CD4-positive, alpha-beta T cell treated with Interleukin-6 for 4 hours (primary cell): ENCODE measurements at places on chromosomes 12 and 14.

GRCh38 chr12:70603044-70603443 lies 34.2 kb downstream of the PTPRB start:
- no peak for DNase-seq

DNA sequence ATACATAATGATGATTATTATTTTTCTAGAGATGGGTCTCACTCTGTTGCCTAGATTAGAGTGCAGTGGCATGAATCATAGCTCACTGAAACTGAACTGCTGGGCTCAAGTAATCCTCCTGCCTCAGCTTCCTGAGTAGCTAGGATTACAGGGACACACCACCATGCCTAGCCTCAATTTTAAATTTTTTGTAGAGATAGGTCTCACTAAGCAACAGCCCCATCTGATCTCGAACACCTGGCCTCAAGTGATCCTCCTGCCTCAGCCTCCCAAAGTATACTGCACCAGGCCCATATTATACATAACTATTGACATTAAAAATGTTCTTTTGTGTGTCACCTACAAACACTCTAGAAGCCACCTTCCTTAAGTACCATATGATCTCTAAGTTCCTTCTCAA lies 3.4 kb downstream of the TXNRD1 start:
- no peak for DNase-seq

DNA sequence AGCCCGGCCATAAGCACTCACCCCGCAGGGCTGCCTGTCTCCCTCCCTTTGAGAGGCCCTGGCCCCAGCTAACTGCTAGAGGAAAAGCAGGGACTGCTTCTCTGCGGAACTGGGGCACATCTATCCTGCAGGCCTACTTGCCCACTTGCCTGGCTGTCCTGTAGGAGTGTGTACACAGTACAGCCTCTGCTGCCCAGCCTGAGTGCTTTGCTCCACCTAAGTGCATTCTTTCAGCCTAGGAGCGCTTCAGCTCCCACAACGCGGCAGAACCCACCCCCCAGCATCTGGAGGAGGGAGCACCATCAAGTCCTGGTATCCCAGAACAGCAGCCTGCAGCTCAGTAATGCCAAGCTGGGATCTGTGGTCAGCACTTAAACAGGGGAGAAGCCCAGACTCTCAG lies 79.9 kb upstream of the CD163 start:
- DNase-seq: no peak

DNA sequence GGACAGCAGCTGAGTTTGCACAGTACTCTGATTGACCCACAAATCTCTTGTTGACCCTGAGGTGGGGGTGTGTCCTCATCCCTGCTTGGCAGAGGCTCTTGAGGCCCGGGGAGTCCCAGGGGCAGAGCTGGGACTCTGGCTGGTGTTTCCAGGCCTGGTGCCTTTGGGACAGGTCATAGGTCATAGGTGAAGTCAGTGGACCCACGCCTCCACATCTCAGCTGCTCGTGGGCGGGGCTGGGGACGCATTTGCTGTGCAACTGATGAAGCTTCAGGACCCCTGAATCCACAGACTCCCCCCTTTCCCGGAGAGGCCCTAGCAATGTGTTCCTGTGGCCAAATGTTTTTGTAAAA lies 408 bp upstream of the CACNA2D4 start:
- no peak for DNase-seq

GRCh38 chr12:92136965-92137721 lies 8.5 kb downstream of the BTG1 start:
- no peak for DNase-seq

DNA sequence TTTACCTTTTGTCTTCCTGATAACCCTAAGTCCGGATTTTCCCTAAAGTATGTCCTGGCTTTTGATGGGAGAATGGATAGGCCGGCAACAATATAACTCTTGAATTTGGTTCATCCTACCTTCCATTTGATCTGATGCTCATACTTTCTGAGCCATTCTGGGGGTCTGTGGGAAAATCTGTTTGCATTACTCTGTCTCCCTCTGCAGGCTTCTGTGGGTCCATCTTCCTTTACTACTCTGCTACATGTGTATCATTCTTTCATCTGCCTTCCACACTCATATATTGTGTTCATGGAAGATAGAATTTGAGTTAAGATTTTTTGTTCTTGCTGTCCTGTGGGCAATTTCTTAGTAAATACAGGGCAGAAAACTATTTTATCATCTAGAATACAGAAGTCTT lies 101.5 kb downstream of the NAV3 start:
- DNase-seq: no peak

DNA sequence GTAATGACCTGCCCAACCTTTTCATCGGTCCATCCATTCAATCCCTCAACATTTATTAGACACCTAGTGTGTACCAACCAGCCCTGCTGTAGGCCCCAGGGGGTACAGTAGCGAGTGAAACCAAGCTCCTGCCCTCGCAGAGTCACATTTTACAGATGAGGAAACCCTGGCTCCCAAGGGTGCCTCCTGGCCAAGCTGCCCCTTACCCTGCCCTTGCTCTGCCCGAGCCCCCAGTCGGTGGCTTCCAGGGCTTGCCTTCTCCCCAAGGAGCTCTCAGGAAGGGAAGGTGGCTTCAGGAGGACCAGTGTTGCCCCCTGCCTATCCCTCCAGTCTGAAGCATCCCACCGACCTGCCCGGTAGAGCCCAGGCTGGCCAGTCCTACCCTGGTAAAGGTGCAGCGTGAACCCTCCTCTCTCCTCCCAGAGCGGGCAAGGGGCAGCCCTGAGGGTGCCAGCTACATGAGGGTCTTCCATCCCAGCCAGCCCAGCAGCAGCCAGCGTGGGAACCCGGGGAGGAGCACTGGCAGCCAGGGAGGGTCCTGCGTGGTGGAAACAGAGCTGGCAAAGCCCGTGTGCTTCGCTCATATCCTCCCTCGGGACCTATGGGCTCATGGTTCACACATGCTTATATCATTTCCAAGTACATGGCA lies 670 bp upstream of the BEGAIN start:
- DNase-seq: no peak

DNA sequence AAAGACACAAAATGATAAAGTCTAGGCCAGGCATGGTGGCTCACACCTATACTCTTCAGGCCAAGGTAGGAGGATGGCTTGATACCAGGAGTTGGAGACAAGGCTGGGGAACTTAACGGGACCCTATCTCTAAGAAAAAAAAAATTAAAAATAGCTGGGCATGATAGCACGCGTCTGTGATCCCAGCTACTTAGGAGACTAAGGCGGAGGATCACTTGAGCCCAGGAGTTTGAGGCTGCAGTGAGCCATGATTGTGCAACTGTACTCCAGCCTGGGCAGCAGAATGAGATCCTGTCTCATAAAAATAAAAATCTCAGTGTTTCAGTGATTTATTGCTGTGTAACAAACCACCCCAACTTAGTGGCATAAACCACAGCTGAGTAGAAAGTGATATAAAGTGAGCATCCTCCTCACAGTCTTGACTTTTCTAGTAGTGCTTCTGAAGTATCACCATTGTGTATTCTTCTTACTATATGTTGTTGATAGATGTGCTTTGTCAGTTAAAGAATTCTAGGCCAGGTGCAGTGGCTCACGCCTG lies 10.6 kb upstream of the ATF1 start:
- no peak for DNase-seq

DNA sequence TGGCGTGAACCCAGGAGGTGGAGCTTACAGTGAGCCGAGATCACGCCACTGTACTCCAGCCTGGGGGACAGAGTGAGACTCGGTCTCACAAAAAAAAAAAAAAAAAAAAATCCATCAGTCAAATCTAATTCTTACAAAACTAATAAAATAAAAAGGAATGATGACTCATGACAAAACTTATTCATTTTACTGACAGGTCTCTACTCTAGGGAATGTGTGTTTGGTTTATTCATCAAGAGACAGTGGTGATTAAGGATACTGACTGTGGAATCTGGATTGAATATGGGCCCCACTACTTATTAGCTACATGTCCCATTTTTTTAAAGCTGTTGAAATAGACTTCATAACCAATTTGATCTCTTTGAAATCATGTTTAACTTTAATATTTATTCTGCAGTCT lies 29.3 kb upstream of the GAS2L3 start:
- no peak for DNase-seq

DNA sequence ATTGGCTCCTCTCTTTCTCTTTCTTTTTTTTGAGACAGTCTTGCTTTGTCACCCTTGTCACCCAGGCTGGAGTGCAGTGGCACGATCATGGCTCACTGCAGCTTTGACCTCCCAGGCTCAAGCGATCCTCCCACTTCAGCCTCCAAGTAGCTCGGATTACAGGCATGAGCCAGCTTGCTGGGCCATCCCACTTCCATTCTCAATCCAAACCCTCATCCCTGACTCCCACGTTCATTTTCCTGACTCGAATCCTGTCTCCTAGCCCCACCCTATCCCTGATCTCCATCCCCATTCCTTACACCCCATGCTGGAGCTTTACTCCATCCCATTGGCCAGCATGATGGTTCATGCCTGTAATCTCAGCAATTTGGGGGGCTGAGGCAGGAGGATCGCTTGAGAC lies 7.8 kb downstream of the SPRYD4 start:
- no peak for DNase-seq

- DNase-seq: no peak
Observed at GRCh38 chr12:119998471-119999245, 9.6 kb downstream of the BICDL1 start.

- DNase-seq: no peak
Observed at GRCh38 chr12:75854681-75855309, 176.8 kb downstream of the PHLDA1 start.

DNA sequence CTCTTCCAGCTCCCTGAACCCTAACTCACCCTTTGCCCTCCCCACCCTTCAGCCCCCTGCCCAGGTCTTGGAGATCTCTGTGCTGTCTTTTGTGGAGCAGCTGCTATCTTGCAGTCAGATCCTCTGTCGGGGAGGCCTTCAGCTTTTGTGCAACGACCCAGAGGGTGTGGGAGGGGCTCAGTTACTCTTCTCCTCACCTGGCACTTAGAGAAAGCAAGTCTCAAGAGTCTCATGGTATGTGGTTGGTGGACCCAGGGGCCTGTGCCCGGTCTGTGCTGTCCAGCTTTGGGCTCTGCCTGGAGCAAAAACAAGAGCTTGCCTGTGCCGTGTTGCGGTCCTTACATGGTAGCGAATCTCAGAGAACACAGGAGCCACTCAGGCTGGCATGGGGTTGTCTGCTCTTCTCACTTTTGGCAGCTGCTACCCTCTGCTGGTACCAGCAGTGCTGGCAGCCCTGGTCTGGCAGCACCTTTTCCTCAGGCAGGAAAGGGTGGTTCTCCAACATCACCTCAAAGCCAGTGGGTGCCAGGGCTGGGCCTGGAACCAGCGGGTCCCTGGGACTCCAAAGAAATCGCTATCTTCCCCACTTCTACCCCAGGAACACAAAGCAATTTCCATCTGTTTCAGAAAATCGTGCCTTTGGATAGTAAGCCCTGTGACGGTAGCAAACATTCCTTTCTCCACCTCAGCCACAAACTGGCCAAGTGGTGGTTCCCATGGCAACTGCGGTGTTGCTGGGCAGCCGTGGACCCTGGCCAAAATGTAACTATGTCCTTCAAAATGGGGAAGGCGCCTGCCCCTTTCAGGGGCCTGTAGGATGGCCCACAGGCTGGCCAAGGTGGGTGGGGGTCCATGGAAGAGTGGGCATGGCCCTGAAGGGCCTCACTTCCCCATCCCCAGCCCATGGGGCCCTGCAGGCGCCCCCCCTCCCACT lies 90.0 kb downstream of the RIN3 start:
- DNase-seq: peak; percentile 73

GRCh38 chr14:69242311-69243224 lies 17.4 kb upstream of the GALNT16 start:
- DNase-seq: peak; percentile 61

DNA sequence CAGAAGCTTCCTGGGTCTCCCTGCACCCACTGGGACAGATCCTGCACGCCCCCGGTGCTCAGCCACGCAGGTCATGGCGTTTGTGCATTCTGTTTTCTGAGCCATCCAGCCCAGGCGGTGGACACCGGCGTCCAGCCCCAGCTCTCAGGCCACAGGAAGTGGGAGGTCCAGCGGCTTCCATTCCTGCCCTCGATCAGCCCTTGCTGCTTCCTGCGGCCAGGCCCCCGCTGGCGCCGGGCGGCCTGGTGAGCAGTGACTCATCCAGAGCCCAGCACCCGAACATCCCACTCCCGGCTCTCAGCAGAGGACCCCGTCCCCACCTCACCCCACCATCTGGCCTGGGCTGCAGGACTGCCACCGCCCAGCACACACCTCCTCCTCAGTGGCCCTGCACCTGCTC lies 18.0 kb upstream of the NUDT14 start:
- no peak for DNase-seq

- no peak for DNase-seq
Observed at GRCh38 chr12:7060353-7060954, at the start of gene C1S. Gene C1S (plus strand): TSS chr12:7060718. CDS start chr12:7061913, 1,195 bp downstream.

DNA sequence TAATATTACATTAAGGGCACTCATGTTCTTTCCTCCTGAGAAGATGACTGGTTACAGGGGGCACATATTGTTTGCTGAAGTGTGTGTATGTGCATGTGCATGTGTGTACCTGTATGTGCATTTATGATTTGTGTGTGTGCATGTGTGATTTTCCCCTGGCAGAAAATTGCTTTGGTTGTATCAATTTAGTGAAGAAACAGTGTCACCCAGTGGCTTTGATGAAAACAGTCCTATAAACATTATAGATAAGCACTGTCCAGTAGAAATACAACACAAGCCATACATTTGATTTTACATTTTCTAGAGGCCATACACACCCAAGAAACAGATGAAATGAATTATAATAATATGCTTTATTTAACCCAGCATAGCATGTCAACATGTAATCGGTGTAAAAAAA lies 8.6 kb downstream of the PDE3A start:
- DNase-seq: no peak

DNA sequence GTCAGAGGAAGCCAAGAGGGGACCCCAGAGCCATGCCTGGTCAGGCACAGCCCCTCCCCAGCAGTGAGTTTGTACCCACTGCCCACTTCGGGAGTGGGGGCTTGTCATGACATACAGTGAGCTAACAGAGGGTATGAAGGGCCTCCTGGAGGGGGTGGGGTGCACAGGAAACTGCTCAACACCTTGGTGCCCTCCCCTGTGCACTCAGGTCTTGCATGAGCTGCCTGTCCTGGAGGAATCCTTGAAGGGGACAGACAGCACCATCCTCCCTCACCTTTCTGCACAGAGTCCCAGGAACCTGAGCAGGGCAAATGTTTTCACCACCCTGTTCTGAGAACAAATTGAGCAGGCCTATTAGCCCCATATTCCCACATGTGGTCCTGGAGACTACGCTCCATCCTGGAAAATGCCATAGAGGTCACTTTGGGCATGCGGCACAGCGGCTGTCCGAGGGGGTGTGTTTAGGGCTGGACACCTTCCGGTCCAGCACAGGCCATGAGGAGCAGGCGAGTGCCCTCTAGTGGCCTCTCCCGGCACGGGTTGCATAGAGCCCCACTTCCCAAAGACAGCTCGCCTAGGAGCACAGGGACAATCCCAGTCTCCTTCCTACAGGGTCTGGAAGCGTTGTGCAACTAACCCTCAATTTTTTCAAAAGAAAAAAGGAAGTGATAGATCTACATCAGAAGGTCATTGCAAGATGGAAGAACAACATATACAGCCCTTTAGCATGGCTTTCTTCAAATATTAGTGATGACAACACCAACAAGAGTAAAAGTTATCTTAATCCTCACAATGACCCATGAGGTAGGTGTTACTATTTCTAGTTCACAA lies 31.9 kb upstream of the ZFP36L1 start:
- peak; percentile 54 for DNase-seq
